ENCODE measurements at places on chromosomes 4 and X.

DNA sequence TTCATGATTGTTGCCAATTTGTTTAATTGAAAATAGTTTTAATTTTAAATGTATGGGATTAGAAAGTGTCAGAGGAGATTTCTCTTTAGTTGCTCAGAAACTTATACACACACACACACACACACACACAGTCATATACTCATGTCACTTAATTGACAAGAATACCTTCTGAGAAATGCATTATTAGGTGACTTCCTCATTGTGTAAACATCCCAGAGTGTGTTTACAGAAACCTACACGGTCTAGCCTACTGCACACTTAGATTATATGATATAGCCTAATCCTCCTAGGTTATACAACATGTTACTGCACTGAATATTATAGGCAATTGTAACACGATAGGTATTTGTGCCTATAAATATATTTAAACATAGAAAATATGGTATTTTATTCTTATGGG is 1327.4 kb downstream of the FSTL5 start:
- no peak for DNase-seq

- no peak for DNase-seq
These were observed 670.3 kb downstream of the IL1RAPL1 start for GRCh38 chrX:29257521-29257920.

- DNase-seq, result no peak
These were observed 29.2 kb downstream of the MAD2L1 start for GRCh38 chr4:120037411-120037810.

GRCh38 chr4:27084685-27085361 is 224.2 kb downstream of the STIM2 start:
- no peak for DNase-seq

DNA sequence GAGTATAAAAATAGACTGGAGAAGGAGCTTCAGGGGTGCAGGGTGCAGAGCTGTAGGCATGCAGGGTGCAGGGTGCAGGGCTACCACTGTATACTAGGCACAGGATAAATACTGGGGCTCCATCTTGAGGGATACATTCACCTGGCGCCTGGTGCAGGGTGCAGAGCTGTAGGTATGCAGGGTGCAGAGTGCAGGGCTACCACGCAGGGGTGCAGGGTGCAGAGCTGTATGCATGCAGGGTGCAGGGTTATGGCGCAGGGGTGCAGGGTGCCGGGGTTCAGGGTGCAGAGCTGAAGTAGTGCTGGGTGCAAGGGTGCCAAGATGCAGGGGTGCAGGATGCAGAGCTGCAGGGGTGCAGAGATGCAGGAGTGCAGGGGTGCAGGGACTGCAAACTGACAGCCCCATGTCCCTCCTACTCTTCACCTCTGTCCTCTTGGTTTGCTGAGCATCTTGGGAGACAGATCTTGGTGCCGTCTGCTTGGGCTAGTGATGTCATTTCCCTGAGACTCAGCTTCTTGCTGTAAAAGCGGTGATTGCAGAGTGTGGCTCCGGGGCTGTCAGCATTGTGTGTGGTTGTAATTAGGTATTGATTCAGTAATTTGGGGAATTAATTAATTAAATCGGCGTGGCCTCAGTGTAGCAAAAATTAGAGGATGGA is 91.2 kb downstream of the ADRA2C start:
- no peak for DNase-seq
